ENCODE measurements at places on chromosomes 1 and 21. TPM values are rescaled to one million over a fixed set of nuclear protein-coding genes. Genes with fewer than 3 reads are reported as not detected.

Gene XKR8
- total RNA-seq = 14.2 TPM

GRCh38 chr1:25256578-25256965 lies 9.3 kb upstream of the RSRP1 start:
- peaks cover 7% of the 10 kb centered on the region for H3K4me1 ChIP-seq
- no peak overlapping the region for H3K27ac ChIP-seq

GRCh38 chr1:98055457-98055856 lies 134.6 kb upstream of the DPYD start:
- no peak for DNase-seq
- H3K36me3 ChIP-seq = no peaks in the 10 kb centered on the region
- H3K4me3 ChIP-seq = no peak overlapping the region
- peaks cover 9% of the 10 kb centered on the region for H3K27me3 ChIP-seq
- peaks cover 17% of the 10 kb centered on the region for H3K4me1 ChIP-seq

Gene MSH4
- total RNA-seq = 0.20 TPM

Measured in glutamatergic neuron (in vitro differentiated cells).